ENCODE measurements at places on chromosomes 2 and 18.

GRCh38 chr2:238042849-238043584 is 17.8 kb upstream of the SCLY start:
- no peak for DNase-seq

GRCh38 chr2:178268435-178268834 is 74.1 kb downstream of the OSBPL6 start:
- DNase-seq: no peak

DNA sequence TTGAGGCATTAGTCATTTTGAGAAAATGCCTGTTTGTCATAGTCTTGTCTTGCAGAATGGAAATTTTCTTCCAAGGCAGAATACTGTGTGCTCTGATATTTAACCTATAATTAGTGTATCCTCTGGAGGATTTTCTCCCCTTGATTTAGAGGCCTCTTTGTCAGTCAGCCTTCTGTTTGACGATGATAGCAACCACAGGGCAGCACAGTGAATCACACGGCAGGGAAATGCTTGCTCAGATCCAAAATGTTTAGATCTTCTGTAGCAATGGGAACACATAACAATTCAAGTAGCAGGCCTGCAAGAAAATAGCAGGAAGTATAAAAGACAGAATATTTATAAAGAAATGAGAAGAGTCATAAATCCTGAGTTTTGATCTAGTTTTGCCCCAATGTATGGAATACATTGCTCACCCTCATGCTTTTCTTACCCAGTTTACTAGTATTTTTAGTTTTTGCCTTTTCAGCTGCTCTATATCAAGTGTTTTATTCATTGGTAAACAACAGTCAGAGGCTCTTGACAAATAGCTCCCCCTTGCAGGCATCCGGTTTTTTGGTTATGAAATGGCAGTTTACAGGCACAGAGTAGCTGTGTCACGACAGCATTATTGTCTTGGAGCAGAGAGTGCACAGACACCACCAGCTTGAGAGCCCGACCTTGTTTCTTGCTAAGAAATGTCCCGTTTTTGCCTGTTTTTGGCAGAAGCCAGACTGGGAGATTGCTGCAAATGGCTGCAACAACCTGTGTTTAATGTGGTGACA is 185.1 kb downstream of the MYO3B start:
- no peak for DNase-seq

DNA sequence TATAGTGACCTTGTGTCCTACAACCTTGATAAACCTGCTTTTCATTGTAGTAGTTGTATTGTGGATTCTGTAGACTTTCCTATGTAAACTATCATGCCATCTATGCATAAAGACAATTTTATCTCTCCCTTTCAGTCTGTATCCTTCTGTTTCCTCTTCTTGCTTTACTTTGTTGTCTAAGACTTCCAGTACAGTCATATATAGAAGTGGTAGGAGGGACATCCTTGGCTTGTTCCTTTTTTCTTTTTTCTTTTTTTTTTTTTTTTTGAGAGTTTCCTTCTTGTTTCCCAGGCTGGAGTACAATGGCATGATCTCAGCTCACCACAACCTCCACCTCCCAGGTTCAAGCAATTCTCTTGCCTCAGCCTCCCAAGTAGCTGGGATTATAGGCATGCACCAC is 39.7 kb downstream of the UBE2F start:
- no peak for DNase-seq

DNA sequence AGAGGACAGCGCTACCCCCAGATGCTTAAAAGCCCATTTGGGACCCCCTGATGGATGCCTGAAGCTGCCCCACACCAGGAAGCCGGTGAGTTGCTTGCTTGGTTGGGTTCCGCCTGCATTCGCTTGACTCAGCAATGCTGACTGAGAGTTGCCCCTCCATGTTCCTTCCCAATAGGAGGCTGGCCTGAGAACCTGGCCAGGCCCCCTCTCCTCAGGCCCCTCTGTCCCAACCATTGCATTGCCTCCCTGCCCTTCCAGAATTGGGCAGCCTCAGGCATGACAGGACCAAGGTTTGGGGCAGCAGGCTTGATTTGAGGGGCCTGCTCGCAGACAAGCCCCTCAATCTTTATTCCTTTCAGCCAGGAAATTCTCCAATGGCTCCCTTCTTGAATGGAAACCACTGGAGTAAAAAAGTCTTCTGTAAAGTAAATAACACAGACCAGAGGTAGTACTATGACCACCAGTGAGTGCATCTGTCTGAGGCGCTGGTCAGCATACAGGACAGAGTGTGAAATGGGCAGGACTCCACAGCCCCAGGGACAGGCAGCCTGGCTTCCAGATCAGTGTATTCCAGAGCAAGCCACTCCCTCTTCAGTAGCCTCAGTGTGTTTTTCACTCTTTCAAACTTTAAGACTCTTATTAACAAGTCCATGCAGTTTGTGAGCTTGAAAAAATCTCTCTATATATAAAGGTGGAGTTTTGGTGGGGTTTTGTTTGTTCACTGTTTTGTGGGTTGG is 104.7 kb downstream of the C1QL2 start:
- DNase-seq: no peak

GRCh38 chr2:17010104-17010503 is 344.5 kb upstream of the CYRIA start:
- DNase-seq: no peak

- DNase-seq: no peak
Observed at GRCh38 chr2:75222527-75222926, 23.2 kb upstream of the TACR1 start.

GRCh38 chr2:205685314-205686055 is 3.2 kb downstream of the NRP2 start:
- peak; percentile 81 for DNase-seq

DNA sequence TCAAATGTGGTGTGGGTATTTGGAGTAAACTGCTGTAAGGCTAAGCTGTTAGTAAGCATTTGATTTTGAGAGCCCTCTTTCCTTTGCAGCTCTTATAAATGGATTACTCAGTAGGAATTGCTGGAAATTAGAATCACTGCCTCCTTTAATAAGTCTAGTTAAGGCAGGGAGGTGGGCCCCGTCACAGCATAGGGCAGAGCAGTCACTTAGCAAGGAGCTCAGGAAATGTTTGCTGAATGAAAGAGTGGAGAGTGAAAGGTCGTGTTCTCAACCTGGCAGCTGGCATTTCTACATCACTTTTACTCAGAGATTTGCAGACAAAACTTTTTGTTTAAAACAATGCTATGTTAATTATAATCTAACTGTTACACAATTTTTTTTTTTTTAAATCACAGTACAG is 25.5 kb downstream of the ITGA6 start:
- DNase-seq: no peak

DNA sequence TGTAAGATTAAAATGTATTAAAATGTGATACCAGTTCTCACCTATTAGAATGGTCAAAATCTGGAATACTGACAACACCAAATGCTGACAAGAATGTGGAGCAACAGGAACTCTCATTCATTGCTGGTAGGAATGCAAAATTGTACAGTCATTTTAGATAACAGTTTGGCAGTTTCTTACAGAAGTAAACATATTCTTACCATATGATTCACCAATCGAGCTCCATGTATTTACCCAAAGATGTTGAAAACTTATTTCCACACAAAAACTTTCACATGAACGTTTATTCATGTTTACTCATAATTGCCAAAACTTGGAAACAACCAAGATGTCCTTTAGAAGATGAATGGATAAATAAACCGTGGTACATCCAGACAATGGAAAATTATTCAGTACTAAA is 1193.5 kb upstream of the ACVR2A start:
- DNase-seq: no peak
